ENCODE measurements at places on chromosomes 11 and 22. TPM values are rescaled to one million over a fixed set of nuclear protein-coding genes. Genes with fewer than 3 reads are reported as not detected.

The FOLR3 gene
- total RNA-seq, result not detected

The LRRC10B gene
- 2.6 TPM for total RNA-seq

The DEUP1 gene
- not detected for total RNA-seq

The DDTL gene
- total RNA-seq, result 4.2 TPM

The ABCG4 gene
- 0.31 TPM for total RNA-seq

The TRIM29 gene
- total RNA-seq, result not detected

The TMEM121B gene
- 2.3 TPM for total RNA-seq

The APLNR gene
- total RNA-seq, result 1.4 TPM

The PRG3 gene
- total RNA-seq, result not detected

The MPZL2 gene
- 0.38 TPM for total RNA-seq

The F2 gene
- 0.33 TPM for total RNA-seq

The RIMBP3B gene
- total RNA-seq, result 0.24 TPM

The RNF214 gene
- 14.9 TPM for total RNA-seq

The RPL27A gene
- total RNA-seq, result 1,070 TPM
